ENCODE measurements at places on chromosomes 5 and 9.

GRCh38 chr9:129337336-129338140 lies 159.5 kb upstream of the IER5L start:
- DNase-seq: no peak

GRCh38 chr9:77386187-77386586 lies 208.9 kb downstream of the VPS13A start:
- DNase-seq: no peak

DNA sequence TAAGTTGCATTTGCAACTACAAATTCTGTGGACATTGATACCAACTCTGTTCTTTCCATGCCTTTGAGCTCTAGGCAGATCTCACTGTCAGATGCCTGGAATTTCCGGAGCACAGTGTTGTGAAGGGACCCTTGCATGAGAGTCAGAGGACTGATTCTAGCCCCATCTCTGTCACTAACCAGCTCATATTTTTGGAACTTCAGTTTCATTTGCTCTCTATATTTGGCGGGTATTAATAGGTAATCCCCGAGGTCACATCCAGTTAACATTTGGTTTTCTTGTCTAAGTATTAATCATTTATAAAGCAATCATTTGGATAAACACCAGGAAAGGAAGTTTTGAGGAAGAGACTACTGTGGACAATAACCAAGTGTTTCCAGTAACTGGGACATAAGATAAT lies 115.7 kb downstream of the MAN2A1 start:
- DNase-seq: no peak

- no peak for DNase-seq
Measured at GRCh38 chr9:35108946-35109575, 6.1 kb upstream of the STOML2 start.

DNA sequence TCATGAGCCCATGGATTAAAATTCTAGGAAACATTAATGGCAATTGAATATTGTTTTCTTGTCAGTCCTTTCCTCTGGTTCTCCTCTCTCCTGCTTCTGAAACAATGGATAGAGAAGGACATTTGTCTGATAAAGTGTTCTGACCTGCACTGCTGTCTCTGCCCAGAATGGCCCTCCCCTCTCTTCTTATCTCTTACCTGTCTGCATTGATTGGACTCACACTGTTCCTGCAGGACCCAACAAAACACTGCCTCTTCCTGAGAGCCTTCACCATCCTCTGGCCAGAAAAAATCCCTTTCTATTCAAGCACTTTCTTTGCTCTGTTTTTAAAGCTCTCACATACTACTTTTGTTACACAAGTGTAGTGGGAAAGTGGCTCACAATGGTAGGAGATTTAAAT lies 143.8 kb upstream of the DHFR start:
- DNase-seq: no peak

DNA sequence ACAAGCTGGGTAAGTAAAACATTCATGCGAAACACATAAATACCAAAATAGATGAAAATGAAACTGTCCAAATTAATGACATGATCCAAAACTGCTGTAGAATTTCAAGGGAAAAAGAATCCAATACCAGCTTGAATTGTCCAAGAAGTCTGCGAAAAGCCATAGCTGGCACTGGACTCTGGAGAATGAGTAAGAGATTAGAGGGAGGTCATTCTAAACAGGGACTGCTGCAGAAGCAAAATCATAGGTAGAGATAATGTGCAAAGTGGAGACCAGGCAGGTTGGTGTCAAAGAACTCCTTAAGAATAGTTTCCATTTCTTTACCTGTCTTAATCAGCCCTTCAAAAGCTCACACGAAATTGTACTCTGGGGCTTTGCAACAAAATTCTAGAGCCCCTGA lies 162.5 kb downstream of the NFIB start:
- no peak for DNase-seq

- no peak for DNase-seq
Measured at GRCh38 chr5:38598296-38598993, 42.0 kb upstream of the LIFR start.

GRCh38 chr5:91110686-91111085 lies 272.4 kb downstream of the ARRDC3 start:
- DNase-seq: no peak

DNA sequence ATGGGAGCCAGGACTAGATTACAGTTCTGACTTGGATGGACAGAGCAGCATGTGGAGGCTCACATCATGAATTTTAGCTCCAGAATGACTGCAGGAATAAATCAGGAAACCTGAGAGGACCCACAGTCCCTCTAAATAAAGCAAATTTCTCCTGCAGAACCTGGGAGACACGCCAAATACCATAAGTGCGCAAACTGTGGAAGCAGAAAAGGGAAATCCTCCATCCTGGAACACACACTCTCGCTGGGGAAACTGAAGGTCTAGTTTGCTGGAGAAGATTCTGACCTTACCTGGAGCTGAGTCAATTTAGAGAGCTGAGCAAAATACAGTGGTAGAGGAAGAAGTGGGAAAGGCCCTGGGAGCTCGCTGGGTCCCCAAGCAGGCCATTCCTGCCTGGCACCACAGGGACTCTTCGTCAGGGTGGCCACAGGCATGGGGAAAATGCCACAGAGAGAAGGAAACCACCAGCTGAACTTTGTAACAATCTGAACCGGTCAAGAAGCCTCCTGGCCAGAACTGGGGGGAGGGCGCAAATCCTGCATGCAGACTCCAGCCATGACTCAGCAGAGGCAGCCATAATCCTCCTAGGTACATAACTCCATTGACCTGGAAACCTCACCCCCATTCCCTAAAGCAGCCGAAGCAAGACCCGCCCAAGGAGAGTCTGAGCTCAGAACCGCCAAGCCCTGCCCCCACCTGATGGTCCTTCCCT lies 390.9 kb downstream of the LRRC70 start:
- no peak for DNase-seq

- no peak for DNase-seq
Measured at GRCh38 chr5:138082033-138082432, 1.8 kb upstream of the WNT8A start.

- no peak for DNase-seq
Measured at GRCh38 chr5:61461926-61462325, 129.9 kb downstream of the ZSWIM6 start.

- DNase-seq: no peak
Measured at GRCh38 chr5:150454492-150455229, 5.1 kb upstream of the RPS14 start.

DNA sequence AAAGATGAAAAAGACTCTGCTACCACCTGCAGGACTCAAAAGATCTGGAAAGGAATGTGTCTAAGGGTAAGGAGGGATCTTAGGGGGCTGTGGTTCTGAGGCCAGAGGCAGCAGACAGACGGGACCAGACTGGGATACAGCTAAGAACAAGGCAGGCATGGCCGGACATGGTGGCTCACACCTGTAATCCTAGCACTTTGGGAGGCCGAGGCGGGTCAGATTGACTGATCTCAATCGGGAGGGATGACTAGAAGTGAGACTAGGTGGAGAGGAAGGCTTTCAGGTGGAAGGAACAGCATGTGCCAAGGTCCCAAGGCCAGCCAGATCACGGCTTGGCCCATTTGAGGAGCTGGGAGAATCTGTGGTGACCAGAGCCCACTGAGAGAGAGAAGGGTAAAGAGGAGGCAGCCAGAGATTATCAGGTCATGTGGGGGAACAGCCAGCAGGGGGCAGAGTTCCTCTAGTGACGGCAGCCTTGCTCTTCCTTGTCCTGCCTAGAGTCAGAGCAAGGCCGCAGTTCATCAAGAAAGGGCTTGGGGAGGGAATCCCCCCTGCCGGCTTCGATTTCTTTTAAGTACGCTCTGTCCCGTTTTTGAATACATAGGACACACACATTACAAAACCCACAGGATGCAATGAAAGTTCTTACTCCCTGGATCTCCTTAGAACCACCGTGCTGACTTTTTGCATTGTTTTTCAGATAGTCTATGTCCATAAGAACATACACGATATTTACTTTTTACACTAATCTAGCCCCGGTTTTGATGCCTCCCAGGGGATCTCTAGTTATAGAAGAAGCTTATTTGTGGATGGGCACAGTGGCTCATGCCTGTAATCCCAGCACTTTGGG lies 2.6 kb upstream of the OLFML2A start:
- peak; percentile 92 for DNase-seq

- no peak for DNase-seq
Measured at GRCh38 chr5:54601411-54602230, 84.1 kb downstream of the SNX18 start.

GRCh38 chr5:134111741-134112647 lies 2.5 kb upstream of the TCF7 start:
- DNase-seq: no peak

DNA sequence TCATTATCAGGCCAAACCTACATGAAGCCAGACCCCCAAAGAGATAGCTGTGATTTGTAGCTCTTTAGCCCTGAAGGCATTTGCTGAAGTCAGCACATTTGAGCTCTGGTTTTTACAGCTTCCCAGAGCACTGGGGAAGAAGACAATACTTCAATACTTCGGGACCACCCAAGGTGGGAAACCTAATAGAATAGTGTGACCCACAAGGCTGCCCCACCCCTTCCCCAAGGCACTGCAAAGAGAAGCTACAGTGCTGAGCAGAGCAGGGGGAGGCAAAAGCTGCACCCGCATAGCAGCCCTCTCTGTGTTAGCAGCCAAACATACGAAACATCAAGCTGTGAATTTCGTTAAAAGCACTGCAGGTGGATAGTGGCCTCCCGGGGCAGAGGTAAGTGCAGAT lies 87.3 kb downstream of the HSD17B3 start:
- DNase-seq: no peak
